ENCODE measurements at places on chromosomes 2 and 18.

- no peak for DNase-seq
Measured at GRCh38 chr2:239374896-239375277, 25.9 kb downstream of the HDAC4 start.

- DNase-seq, result no peak
Measured at GRCh38 chr2:10309286-10309685, 6.6 kb downstream of the HPCAL1 start.

DNA sequence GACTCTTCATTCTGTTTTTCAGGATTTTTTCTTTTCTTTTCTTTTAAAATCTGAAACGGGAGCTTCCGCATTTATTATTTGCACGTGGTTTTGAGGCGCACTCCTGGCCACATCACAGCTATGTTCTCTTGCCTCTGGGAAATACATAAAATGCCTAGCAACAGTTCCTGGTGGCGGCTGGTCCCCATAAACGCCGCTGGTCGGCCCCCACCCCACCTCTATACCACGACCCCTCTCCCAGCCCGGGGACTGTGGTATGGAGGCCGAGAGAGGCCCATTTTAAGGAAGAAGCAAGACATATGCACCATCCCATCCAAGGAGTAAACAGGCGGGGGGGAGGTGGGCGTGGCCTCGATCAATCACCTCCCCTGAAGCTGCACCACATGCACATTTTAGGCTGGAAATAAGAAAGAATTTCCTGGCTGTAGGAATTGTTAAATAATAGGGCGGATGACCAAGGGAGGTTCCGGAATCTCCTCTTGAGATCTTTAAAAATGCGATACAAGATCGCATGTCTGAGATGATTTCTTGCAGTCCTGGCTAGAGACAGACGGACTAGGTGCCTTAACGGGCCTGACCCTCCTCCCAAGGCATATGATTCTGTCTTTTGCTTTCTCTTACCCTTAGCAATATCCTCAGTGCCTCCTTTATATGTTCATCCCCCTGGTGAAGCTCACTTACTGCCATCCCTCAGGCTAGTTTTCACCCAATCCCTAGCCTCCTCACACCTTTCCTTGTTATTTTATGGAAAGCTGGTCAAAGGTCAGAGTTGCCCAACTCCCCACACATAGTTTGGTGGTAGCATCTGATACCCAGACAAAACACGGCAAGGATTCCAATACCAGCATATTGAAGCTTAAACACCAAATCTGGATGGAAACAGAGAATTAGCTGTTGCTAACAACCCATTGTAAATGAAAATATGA lies 82.4 kb downstream of the BCL2 start:
- no peak for DNase-seq

DNA sequence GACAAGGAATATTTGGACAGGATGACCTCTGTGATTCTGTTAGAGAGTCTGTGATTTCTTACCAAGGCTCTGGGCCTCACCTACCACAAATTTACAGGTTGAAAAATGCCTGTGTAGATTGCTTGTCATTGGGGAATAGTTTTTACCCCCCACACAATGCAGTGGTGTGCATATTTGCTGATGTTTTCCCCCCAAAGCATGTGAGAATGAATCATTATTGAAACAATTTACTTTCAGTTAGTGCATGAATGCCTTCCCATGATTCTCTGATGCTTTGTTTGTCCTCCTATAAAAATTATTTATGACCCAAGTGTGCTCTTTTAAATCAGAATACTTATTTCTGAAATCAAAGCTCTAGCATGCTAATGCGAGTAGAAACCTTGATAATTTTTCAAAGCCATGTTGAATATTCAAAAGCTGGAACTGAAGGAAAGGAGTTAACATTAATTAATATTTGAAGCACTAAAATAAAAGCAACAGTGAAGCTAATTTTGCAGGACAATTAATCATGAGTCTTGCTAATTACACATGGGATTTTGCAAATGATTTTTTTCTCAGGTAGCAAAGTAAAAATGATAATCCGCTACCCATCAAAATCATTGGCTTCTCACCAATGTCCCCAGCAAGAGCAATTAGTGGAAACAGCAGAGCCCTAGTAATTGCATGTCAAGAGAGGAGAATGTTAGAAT lies 361.2 kb upstream of the HNRNPA3 start:
- DNase-seq, result no peak

DNA sequence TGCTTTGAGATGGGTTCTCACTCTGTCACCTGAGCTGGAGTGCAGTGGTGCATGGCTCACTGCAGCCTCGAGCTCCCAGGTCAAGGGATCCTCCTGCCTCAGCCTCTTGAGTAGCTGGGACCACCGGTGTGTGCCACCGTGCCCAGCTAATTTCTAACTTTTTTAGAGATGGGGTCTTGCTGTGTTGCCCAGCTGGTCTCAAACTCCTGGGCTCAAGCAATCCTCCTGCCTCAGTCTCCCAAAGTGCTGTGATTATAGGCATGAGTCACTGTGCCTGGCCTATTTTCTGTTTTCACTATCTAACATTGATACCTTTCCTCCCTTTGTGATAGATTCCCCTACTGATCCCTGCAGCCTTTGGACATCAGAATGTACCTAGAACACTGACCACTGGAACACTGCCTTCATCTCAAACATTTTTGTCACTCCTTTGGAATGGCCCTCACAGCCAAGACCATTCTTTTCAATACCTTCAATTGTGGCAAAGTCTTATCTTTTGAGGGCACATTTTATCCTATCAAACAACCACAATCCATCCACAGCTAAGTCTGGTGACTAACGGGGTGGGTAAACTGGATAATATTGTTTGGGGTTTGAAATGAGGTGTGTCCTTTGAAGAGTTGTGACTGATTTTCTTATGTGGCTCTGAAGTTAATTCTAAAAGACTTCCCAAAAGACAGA lies 43.7 kb downstream of the EPAS1 start:
- DNase-seq, result no peak

GRCh38 chr2:2707206-2707991 lies 376.3 kb upstream of the MYT1L start:
- no peak for DNase-seq

GRCh38 chr2:161217597-161218185 lies 57.5 kb downstream of the TANK start:
- no peak for DNase-seq

GRCh38 chr2:121529439-121530211 lies 1.1 kb upstream of the RNU4ATAC start:
- no peak for DNase-seq

GRCh38 chr2:67329513-67329912 lies 67.6 kb upstream of the ETAA1 start:
- DNase-seq, result no peak
